ENCODE measurements at places on chromosomes 16 and 17.

DNA sequence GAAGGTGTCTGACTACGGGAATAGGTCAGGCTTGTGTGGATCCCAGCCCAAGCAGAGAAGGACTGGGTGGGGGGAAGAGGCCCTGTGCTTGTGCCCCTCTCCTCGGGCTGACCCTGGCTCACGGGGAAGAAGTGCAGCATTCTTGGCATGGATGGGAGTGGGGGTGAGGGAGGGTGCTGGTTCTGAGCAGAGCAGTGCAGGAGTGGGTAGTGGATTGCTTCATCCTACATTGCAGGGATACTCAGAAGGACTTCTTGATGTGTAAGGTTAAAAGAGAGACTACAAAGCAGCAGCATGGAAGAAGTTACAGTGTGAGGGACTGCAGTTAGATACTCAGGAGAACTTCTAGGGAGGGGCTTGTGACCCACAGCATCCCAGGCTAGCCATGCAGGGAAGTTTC is 2.1 kb downstream of the ARHGAP23 start:
- DNase-seq, result peak; percentile 43

DNA sequence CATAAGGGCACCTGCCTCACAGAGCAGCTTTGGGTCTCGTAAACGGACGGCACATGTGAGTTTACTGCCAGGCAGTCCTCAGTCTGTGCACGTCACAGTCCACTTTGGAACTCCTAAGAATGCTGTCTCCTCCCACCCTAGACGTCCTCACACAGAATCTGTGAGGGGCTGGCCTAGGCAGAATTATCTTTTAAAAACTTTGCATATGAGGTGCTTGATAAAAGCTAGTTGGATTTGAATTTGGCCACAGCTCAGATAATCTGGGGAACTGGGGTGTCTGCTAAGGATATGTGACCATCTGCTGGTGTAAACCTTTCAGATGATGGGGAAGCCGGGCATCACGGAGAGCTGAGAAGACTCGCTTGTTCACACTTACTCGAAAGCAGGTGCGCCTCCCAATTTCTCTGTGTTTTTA is 64.4 kb downstream of the METRNL start:
- no peak for DNase-seq

- DNase-seq, result no peak
Observed at GRCh38 chr17:66830451-66830850, 4.5 kb upstream of the CACNG5 start.

DNA sequence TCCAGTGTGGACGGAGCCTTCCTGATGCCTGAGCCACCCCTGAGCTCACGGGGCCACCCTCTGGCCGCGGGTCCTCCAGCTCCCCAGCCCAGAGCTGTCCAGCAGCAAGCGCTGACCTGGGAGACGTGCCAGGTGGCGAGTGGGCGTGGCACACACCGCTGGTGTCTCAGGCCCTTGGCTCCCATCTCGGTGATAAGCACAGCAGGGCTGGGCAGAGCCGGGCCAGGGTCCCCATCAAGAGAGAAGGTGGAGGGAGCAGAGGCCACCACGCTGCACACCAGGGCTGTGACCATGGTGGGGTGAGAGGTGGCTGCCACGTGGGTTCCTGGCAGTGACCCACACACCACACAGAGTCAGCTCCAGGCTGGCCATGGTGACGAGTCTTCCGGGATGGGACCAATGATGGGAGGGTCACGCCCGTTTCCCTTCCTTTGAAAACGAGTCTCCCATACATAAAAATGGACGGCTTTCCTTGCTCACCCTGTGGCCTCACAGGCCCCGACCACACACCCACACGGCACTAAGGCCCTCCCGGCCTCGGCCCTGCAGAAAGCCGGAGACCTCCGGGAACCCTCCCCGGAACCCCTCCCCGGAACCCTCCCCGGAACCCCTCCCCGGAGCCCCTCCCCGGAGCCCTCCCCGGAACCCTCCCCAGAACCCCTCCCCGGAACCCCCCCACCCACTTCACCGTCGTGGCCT is 16.8 kb downstream of the UTS2R start:
- DNase-seq, result no peak

- DNase-seq, result no peak
Observed at GRCh38 chr17:2952174-2952845, 111.1 kb downstream of the OR1D5 start.

DNA sequence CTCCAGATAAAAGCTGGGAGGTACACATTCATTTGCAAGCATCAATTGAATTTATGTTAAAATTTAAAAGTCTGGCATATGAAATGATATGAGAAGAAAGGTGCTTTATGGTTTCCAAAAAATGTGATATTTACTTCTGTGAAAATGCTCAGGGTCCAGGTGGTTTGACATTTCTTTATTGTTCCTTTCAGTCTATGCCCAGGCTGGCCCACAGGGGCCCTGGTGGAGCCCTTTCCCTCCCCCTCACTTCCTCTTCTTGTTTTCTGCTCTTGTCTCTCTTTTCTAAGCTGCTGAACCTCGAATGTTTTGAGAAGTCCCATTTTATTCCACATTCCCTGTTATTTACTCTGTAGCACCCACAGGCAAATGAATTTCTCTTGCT is 127.8 kb downstream of the HS3ST3B1 start:
- peak; percentile 38 for DNase-seq

DNA sequence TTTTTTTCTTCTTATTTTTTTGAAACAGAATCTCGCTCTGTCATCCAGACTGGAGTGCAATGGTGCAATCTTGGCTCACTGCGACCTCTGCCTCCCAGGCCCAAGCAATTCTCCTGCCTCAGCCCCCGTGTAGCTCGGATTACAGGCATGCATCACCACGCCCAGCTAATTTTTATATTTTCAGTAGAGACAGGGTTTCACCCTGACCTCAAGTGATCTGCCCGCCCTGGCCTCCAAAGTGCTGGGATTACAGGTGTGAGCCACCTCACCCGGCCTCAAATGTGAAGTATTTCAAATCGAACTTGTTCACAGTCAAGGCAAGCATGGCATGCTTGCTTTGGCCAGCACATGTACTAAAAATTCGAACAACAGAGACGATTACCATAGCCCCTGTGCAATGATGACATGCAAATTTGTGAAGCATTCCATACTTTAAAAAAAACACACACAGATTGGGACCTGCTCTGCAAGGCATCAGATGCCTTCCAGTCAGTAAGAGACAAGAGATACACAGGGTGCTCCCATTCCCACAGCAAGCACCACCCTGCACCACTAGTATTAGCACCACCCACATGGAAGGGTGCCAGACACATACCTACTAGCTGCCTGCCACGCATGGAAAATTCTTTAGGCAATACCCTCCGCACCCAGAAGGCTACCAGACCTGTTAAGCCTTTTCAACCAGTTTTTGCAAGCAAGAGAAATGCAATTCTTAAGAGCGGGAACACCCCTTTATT is 47.2 kb downstream of the ANKRD11 start:
- DNase-seq, result no peak

DNA sequence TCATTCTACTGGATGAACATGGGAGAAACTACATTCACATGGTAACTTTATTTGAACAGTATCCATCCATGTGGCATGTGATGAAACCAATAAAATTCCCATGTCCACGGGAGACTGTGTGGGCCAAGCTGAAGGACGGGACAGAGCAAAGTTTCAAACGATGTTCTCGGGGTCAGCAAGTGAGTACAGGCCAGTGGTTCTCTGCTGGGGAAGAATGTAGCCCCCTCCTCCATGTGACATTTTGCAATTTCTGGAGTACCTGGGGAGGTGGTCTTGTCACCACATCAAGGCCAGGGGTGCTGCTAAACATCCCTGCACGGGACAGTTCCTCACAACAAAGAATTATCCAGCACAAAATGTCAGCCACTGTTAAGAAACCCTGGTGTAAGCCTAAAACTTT is 7.4 kb upstream of the TANGO6 start:
- no peak for DNase-seq

GRCh38 chr17:44777394-44778348 is 18.9 kb downstream of the ADAM11 start:
- no peak for DNase-seq

DNA sequence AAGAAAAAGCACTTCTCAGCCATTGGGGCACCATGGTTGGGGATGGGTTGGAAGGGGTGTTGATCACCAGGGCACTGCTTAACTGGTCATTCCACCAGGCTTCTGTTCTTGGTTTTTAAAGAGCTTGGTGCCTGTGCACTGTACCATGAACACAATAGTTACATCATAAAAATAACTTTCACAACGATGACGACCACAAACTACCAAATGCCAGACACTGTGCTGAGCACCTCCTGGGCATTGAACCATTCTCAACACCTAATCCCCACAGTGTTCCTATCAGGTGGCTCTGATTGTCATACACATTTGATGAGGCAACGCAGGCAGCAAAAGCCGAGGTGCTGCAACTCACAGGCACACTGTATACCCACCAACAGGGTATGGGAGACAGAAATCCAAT is 208.0 kb downstream of the FOXL1 start:
- no peak for DNase-seq

- no peak for DNase-seq
Observed at GRCh38 chr17:72774236-72774635, 318.3 kb downstream of the SLC39A11 start.

DNA sequence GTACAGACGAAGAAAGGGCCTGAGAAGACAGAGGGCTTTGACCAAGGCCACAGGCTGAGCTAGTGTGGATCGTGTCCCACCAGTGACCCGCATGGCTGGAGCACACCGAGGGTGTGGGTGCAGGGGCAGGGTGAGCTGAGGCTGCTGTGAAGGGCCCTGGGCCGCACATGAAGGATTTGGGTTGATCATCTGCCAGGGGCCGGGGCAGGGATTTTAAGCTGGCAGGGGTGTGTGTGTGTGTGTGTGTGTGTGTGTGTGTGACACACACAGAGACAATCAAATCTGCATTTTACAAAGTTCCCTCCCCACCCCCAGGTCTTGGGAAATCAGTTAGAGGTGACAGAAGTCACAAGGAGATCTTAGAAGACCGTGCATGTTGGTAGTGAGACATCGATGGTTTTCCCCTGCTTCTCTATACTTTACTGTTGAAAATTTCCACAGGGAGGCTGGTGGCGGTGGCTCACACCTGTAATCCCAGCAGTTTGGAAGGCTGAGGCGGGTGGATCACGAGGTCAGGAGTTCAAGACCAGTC is 65.2 kb downstream of the SRCIN1 start:
- DNase-seq, result peak; percentile 40

GRCh38 chr16:8924214-8924613 is 39.5 kb downstream of the USP7 start:
- no peak for DNase-seq

DNA sequence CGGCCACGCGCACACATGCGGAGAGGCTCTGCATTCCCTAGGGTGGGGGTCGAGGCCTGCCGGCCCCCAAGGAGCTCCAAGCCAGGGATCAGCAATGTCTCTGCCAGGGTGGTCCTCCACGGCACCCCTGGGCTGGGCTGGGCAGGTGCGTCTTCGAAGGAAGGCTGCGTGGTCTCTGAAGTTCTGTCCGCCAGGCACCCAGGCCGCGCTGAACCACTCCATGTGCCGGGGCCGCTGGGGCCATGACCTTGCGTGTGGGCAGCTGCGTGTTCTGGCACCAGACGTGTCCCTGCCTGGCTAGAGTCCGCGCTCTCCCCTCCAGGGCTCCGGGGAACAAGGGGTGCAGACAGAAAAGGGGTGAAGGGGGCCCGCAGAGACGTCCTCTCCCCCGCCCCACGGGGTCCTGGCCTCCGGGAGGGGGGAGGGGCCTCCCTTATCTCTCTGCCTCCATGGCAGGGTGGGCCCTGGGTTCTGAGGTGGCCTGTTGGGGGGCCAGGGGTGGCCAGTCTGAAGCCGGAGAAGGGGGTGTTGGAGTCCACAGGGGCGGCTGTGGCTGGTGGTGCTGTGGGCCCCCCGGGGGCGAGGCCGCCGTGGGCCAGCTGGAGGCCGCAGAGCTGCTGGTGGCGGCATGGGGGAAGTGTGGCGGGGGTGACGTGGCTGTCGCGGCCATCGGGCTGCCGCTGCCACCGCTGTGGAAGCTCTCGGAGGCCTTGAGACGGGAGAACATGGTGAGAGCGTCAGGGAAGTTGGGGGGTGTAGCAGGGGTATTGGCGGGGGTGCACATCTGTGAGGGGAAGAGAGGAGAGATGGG is 5.3 kb downstream of the UBALD1 start:
- DNase-seq, result no peak

GRCh38 chr16:31472709-31473203 is 804 bp downstream of the TGFB1I1 start:
- DNase-seq, result peak; percentile 25

DNA sequence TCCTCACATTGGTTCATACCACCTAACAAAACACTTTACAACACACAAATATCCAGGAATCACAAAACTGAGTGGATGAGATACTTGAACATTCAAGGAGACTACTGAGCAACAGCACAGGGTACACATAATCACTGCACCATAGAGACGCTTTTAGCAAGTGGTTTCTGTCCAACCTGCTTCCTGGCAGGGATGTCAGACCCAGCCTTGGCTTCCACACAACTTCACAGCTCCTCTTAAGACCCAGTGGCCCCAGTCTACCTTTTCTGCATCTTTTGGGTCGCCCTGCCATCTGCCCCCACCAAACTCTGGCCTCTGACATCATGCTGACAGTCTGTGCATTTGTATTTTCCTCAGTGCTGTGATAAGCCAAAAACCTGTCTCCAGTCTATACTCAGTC is 5.9 kb upstream of the CORO6 start:
- no peak for DNase-seq

DNA sequence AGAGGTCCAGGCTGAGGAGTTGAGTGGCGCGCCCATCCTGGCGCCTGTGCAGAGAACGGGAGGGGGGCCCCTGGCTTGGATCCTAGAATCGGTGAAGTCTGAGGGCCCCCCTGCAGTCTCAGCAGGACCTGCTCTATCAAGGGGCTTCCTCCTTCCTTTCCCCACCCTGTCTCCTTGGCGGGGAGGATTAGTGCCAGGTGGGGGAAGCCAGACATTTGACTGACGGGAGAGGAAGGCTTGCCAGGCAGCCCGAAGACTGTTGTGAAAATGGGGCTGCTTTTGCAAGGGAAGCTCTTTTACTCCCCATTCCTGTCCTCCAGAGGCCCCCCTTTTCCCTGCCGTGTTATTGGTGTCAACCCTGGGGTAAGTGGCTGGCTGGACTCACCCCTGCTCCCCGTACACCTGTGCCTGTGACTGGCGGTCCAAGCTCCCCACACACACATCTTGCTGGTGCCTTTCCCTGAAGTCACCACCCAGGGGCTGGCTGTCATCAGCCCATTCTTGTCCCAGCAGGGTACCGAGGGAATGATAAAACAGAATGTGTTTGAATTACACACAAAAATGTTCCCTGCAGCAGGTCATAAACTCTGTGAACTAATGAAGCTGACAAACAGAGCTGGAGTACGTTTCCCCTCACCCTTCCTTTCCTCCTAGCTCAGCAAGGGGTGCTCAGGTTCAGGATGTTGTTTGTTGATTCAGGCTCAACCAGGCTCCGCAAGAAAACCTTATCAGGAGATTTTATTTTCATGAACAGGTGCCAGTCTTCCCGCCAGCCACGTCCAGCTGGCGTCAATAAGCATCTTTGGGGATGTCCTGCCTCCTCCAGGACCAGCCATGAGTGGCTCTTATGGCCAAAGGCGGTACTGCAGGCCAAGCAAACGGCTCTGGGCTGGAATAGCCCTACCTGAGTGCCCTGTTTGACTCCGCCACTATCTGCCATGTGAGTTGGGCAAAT is 4.4 kb upstream of the ARMC7 start:
- DNase-seq, result peak; percentile 64

DNA sequence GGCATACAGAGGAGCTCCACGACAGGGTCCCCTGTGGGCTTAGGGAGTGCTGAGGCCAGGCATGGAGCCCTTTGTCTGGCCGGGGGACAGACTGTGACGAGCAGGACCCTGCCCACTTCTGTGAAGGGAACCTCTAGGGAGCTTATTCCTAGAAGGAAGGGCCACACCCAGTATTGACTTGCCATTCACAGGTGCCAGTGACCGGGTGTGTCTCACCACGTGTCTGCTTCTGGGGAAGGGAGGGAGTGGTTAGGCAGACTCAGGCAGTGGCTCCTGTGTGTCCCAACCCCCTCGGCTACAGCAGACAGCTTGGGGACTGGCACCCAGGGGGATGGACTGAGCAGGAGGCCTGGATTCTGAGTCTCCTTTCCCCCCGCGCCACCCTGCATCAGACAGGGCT is 57.2 kb downstream of the SOCS1 start:
- DNase-seq, result no peak
